Iris pigment epithelial cell (primary cell): ENCODE measurements at places on chromosomes 12 and 14.

GRCh38 chr12:130138478-130138877, 23.8 kb upstream of the FZD10 start:
- no peak for DNase-seq

- DNase-seq = no peak
These were observed 88.4 kb downstream of the PELI2 start for GRCh38 chr14:56206596-56206995.

DNA sequence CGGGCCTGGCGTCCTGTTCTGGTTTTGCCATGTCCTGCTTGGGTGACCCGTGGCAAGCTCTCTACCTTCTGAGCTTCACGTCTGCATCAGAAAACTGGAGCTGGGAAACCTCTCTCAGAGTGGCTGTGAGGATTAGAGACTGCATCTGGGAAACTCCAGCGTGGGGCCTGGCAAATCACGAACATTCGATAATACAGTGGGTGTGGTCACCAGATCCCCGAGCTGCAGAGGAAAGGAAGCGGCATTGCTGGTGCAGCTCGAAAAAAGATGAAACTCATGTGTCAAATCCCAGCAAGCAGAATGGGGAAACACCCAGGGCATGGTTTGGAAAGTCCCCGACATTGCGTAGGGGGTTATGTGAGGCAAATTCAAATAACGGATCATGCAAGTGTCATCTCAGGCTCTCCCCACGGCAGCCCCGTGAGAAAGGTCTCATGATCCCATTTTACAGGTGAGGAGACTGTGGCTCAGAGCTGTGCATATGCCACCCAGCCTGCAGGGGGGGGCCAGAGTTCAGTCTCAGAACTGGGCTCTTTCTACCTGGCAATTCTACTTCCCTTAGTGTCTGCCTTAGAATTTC, 98.1 kb upstream of the VRK1 start:
- DNase-seq = no peak

DNA sequence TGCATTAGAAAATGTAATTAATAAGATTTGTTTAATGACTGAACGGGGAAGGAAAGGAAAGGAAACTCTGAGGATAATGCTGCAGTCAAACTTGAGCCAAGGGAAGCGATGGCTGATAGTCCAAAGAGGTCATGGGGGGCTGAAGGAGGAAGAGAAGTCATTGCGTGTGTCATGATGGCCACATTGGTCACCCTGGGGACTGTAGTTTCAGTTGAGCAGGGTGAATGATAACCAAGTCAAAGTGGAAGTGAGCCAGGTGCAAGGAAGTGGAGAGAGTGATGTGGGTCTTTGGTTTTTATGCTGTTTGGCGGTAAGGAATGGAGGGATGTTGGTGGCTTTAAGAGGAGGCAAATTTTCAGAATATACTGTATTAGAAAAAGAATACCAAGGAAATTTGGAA, 21.6 kb downstream of the C12orf75 start:
- DNase-seq = no peak

GRCh38 chr12:8886502-8887284, 27.6 kb upstream of the PHC1 start:
- DNase-seq = no peak

DNA sequence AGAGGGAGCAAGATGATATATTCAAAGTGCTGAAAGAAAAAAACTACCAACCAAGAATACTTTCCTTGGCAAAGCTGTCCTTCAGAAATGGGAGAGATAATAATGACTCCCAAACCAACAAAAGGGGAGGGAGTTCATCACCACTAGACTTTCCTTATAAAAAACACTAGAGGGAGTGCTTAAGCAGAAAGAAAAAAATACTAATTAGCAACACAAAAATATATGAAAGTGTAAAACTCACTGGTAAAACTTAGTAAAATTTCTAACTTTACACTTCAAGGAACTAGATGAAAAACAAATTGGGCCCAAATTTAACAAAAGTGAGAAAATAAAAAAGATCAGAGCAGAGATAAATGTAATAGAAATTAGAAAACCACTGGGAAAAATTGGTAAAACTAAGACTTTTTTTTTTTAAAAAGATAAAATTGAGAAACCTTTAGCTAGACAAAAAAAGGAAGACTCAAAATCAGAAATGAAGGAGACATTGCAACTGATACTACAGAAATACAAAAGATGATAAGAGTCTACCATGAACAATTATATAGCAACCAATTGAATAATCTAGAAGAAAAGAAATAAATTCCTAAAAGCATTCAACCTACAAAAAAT, 60.4 kb upstream of the FAR2 start:
- DNase-seq = peak; percentile 47
